Thymus (tissue), 14 donors: ENCODE measurements at places on chromosomes 6 and 20. TPM values are rescaled to one million over a fixed set of nuclear protein-coding genes. Genes with fewer than 3 reads are reported as not detected.

The ZBTB46 gene
- total RNA-seq, result 5.8 TPM

DNA sequence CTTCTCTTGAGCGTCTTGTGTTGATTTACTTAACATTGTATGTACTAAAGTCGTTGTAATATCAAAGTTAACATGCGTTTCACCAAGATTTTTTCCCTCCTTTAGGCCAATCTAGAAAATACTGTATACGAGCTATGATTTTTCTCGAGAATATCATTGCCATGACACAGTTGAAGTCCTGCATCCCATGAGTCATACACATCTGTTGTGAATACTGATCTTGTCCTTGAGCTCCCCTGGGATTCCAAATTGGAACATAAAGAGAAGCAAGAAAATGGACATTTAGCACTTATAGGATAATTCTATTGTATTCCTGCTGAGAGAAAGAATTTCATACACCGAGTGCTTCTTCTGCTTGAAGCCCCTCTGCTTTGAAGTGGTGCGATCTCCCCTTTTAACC is 109.6 kb downstream of the SLC35B3 start:
- no peak for DNase-seq
- no peak overlapping the region for H3K27ac ChIP-seq
- no peaks in the 10 kb centered on the region for H3K4me1 ChIP-seq

- no peaks in the 10 kb centered on the region for H3K27me3 ChIP-seq
- H3K36me3 ChIP-seq, result no peaks in the 10 kb centered on the region
- no peaks in the 10 kb centered on the region for H3K4me1 ChIP-seq
- no peak overlapping the region for H3K4me3 ChIP-seq
- no peak for DNase-seq
Measured at GRCh38 chr6:105066233-105066632, 109.3 kb downstream of the LIN28B start.

- H3K27me3 ChIP-seq, result no peaks in the 10 kb centered on the region
- no peak for DNase-seq
- no peaks in the 10 kb centered on the region for H3K4me1 ChIP-seq
- no peak overlapping the region for H3K27ac ChIP-seq
Measured at GRCh38 chr20:50438986-50439407, 71.2 kb upstream of the PTPN1 start.

The NFATC2 gene
- total RNA-seq, result 2.4 TPM

The PARD6B gene
- total RNA-seq, result 3.1 TPM

DNA sequence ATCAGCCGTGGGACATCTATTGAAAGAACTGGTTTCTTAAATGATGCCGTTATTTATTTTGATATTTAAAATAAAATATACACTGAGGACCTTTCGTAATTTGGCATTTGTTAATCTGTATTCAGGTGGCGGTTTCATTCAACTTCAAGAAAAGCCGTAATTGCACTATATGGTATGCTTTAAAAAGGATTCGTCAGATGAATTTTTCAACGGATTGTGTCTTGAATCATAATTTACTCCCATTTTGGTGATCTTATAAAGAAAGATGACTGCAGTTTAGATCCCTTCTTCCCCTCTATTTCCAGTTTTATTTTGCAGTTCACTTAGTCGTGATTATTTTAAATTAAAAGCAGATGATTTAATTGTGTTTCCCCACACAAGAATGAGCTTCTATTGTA is 761 bp downstream of the KLHL32 start:
- no peak for DNase-seq
- peaks cover 2% of the 10 kb centered on the region for H3K27me3 ChIP-seq
- no peak overlapping the region for H3K27ac ChIP-seq
- no peaks in the 10 kb centered on the region for H3K36me3 ChIP-seq
- peak overlapping the region; percentile 82 for H3K4me3 ChIP-seq
- no peaks in the 10 kb centered on the region for H3K4me1 ChIP-seq

- H3K36me3 ChIP-seq, result peaks cover 30% of the 10 kb centered on the region
- peaks cover 11% of the 10 kb centered on the region for H3K4me1 ChIP-seq
- H3K27ac ChIP-seq, result no peak overlapping the region
- H3K27me3 ChIP-seq, result peaks cover 8% of the 10 kb centered on the region
- no peak for DNase-seq
Measured at GRCh38 chr6:33213166-33213988, 5.1 kb downstream of the RING1 start.

The SLC35F1 gene
- total RNA-seq, result 0.14 TPM

The LHFPL5 gene
- total RNA-seq, result not detected

DNA sequence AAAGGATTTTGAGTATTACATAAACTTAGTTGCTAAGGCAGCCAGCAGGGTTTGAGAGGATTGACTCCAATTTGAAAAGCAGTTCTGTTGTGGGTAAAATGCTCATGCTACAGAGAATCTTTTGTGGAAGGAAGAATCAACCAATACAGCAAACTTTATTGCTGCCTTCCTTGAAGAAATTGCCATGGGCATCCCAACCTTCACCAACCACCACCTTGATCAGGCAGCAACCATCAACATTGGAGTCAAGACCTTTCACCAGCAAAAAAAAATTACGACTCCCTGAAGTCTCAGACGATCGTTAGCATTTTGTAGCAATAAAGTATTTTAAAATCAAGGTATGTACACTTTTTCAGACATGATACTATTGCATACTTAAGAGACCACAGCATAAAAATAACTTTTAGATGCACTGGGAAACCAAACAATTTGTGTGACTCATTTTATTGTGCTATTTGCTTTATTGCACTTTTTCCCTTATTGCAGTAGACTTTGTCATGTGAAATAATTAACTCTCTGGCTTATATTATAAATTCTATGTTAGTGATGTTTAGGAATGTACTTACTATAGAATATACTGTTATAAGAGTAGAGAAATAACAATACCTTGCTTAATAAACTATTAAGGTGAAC is 390.8 kb downstream of the CDKAL1 start:
- DNase-seq, result no peak
- no peaks in the 10 kb centered on the region for H3K27me3 ChIP-seq
- H3K4me1 ChIP-seq, result no peaks in the 10 kb centered on the region
- no peak overlapping the region for H3K27ac ChIP-seq
- no peaks in the 10 kb centered on the region for H3K36me3 ChIP-seq

The HLA-E gene
- 303 TPM for total RNA-seq

DNA sequence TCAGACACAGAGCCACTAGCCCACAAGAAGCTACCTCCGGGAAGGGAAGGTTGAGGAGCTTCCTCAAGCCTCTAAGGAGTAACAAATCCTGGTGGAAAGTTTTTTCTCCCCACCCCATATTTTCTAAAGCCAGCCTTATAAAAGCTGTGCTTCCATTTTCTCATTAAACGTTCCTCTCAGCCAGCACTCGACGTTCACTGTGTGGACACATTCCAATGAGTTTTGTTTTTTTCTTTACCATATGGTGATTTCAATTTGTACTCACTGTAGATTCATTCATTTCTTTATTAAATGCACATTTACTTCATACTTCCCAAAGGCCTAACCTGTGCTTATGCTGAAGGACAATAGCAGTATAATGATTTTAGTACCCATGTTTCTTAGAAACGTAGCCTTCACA is 194.4 kb upstream of the FLRT3 start:
- H3K4me1 ChIP-seq, result no peaks in the 10 kb centered on the region
- H3K4me3 ChIP-seq, result no peak overlapping the region
- H3K27me3 ChIP-seq, result no peaks in the 10 kb centered on the region
- DNase-seq, result no peak
- H3K27ac ChIP-seq, result no peak overlapping the region
- no peaks in the 10 kb centered on the region for H3K36me3 ChIP-seq

The C20orf202 gene
- total RNA-seq, result 0.09 TPM

DNA sequence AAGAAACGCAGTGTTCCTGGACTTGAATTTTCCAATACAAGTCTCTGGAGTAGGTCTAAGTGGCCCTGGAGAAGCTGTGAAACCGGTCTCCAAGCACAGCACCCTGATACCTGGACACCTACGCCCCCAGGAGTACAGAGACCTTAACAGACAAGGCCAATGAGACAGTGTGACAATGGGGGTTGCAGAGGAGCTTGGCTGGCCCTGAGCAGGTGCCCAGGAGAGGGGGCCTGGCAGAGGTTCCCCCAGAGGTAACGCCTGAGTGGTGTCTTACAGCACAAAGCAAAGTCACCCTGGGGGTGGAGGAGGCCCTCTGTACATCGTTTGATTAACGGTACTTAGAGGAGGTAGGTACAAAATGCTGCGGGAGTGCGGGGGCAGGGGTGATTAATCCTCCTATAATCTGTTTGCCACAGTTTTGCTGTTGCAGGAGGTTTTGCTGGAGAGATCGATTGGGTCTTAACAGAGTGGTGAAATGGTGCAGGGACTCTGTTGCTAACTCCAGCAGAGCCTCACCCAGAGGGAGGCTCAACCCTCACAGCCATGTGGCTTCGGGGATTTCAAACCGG is 37.3 kb upstream of the APCDD1L start:
- no peaks in the 10 kb centered on the region for H3K36me3 ChIP-seq
- no peak overlapping the region for H3K27ac ChIP-seq
